ENCODE measurements at places on chromosomes 1 and 21.
A peak's percentile ranks its signal among the peaks of the same experiment; 100 is the strongest.

- DNase-seq = no peak
These were observed 11.8 kb downstream of the DPH5 start for GRCh38 chr1:101013776-101014175.

GRCh38 chr21:45506836-45507522 lies 35.3 kb downstream of the SLC19A1 start:
- no peak for DNase-seq

- peak; percentile 5 for DNase-seq
These were observed 219.5 kb downstream of the TPR start for GRCh38 chr1:186155594-186155993.

- no peak for DNase-seq
These were observed 140.8 kb downstream of the FMN2 start for GRCh38 chr1:240232530-240232929.

DNA sequence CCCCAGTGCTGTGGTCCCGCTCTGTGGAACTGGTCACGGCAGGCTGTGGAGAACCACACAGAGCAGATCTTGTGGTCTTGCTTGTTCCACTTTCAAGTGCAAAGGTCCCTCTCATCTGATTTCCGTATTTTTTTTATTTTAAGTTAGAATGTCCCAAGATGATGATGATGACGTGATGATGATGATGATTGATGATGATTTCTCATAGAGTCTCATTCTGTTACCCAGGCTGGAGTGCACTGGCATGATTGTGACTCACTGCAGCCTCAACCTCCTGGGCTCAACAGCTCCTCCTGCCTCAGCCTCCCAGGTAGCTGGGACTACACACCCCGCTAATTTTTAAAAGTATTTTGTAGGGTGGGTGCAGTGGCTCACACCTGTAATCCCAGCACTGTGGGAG lies 12.2 kb downstream of the EVA1C start:
- no peak for DNase-seq

GRCh38 chr1:114112775-114113174 lies 40.9 kb downstream of the SYT6 start:
- DNase-seq = no peak

GRCh38 chr1:60571811-60572210 lies 498.2 kb upstream of the C1orf87 start:
- DNase-seq = no peak

DNA sequence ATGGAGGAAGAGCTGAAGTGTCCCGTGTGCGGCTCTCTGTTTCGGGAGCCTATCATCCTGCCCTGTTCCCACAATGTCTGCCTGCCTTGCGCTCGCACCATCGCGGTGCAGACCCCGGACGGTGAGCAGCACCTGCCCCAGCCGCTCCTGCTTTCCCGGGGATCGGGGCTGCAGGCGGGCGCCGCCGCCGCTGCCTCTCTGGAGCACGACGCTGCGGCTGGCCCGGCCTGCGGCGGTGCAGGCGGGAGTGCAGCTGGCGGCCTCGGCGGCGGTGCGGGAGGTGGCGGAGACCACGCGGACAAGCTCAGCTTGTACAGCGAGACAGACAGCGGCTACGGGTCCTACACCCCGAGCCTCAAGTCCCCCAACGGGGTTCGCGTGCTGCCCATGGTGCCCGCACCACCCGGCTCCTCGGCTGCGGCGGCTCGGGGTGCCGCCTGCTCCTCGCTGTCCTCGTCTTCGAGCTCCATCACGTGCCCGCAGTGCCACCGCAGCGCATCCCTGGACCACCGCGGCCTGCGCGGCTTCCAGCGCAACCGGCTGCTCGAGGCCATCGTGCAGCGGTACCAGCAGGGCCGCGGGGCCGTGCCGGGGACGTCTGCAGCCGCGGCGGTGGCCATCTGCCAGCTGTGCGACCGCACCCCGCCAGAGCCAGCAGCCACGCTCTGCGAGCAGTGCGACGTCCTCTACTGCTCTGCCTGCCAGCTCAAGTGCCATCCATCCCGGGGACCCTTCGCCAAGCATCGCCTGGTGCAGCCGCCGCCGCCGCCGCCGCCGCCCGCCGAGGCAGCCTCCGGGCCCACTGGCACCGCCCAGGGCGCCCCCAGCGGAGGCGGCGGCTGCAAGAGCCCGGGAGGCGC lies 1.3 kb downstream of the TRIM67 start:
- DNase-seq = peak; percentile 32

DNA sequence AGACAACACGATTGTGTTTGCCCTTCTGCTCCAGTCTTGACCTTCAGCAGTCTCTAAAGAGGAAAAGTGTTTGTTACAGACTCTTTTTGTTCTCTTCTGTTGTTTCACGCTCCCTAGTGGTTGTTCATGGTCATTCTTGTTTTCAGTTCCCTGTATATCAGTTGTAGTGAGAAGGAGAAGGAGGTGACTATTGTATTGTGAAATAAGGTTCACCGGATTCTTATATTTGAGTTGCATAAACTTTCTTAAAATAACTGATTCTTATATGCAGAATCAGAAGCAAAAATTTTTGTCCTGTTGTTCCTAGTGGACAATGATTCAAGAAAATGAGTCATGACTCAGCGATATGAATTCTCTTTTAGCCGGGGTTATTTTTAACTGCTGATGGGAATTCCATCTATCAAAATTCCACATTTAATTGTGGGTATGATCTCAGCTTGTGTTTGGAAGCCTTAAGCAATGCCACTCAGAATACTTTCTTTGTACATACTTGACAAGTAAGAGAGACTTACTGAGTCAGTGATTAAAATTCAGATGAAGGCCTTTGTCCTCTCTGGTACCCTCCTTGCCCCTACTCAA lies 152.2 kb downstream of the CLEC20A start:
- DNase-seq = no peak

DNA sequence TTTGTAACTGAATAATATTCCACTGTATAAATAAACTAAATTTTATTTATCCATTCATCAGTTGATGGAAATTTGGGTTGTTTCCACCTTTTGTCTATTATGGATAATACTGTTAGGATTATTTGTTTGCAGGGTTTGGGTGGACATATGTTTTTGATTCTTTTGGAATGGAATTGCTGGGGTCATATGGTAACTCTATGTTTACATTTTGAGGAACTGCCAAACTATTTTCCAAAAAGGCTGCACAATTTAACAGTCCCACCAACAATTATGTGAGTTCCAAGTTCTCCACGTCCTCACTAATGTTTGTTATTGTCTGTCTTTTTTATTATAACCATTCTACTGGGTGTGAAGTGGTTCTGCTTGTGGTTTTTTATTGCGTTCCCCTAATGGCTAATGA lies 4.3 kb upstream of the SERBP1 start:
- DNase-seq = no peak

- no peak for DNase-seq
These were observed 154.0 kb upstream of the KCNK2 start for GRCh38 chr1:214928574-214928973.

GRCh38 chr21:44869781-44870747 lies 3.4 kb downstream of the PTTG1IP start:
- DNase-seq = no peak

DNA sequence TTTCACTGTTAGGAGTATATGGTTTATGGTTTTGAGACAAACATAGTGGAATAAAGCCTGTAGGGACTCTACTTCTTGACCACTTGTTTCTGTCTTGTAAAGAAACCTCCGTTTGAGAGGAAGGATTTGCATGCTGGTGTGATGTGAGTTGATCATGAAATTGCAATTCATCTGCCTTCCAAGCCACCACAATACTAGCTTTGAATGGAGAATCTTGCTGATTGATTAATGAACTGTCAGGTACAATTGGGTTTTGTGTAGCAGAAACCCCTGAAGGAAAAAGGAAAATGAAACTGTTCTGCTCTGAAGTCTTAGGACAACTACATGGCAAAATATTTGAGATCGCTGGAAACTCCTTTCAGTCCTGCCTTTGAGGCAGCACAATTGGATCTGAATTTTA lies 90.7 kb downstream of the VPS13D start:
- DNase-seq = no peak

- DNase-seq = peak; percentile 30
These were observed 118.1 kb upstream of the PPP2R5A start for GRCh38 chr1:212167098-212167497.

DNA sequence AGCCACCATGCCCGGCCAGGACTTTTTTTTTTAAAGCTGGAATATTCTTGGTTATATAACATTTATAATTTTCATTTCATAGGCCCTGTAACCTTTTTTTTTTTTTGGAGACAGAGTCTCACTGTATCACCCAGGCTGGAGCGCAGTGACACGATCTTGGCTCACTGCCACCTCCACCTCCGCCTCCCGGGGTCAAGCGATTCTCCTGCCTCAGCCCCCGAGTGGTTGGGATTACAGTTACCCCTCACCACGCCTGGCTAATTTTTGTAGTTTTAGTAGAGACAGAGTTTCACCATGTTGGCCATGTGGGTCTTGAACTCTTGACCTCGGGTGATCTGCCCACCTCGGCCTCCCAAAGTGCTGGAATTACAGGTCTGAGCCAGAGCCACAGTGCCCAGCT lies 12.6 kb downstream of the ZYG11B start:
- DNase-seq = no peak

GRCh38 chr1:197076585-197076984 lies 9.5 kb upstream of the F13B start:
- DNase-seq = no peak

- peak; percentile 92 for DNase-seq
These were observed at the start of gene PACC1 for GRCh38 chr1:212414328-212415106. PACC1 (minus strand) TSS chr1:212414886; CDS start chr1:212414757, 129 bp downstream.

- DNase-seq = no peak
These were observed 179.5 kb upstream of the VAMP3 start for GRCh38 chr1:7591565-7591964.

DNA sequence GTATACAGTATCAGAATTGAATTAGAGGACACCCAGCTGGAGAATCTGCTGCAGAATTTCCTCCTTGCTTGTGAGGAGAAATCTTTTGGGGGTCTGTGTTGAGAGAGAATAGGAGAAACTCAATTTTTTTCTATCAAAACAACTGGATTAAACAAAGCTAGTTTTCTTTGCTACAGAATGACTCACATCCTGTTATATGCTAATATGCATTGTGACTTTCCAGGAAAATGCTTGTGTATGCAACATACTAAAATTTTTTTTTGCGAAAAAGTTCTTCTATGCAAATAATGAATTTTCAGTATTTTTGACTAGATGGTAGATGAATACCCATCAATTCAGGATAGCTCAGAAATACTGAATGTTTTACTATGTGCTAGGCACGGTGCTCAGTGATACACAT lies 2.2 kb downstream of the VAMP4 start:
- no peak for DNase-seq

DNA sequence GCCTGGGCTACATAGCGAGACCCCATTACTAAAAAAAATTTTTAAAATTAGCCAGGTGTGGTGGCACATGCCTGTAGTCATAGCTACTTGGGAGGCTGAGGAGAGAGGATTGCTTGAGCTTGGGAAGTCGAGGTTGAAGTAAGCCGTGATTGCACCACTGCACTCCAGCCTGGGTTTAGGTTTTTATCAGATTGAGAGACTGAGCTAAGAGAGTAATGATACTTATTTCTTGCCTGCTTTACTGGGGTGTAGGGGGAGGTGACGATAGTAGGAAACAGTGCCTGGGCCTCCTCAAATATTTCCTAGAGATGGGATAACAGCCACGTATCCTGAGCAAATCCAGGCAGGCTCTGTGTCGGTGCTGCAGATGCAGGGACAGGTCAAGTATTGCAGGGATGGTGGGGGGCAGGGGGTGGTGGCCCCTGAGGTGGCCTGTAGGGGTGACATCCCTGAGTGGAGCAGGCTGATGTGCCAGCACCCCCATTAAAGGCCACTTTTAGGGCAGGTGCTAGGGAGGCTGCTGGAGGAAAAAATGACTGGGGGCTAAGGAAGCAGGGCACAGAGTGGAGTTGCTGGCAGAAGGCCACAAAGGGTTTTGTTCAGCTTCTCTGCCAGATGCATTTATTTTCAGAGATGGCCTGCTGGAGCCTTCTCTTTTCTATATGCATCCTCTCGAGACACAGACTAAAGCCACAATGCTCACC lies 130.5 kb downstream of the RHOU start:
- DNase-seq = no peak

GRCh38 chr21:44058652-44058964 lies 46.5 kb downstream of the TRAPPC10 start:
- DNase-seq = no peak

DNA sequence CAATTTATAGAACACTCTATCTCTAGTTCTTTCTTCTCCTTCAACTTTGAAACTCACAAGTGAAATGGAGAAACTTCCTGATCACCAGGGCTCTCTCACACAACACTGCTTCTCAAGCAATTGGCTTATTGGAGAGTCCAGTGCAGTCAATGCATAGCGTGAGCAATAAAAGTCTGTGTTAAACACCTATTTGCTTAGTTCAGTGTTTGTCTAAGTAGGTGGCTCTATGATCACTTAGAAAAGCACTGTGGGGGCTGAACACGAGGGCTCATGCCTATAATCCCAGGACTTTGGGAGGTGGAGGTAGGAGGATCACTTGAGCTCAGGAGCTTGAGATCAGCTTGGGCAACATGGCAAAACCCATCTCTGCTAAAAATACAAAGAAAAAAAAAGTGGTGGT lies 12.2 kb downstream of the CTSS start:
- DNase-seq = no peak

- DNase-seq = no peak
These were observed 89.9 kb upstream of the TMPRSS2 start for GRCh38 chr21:41597811-41598231.

GRCh38 chr1:19315378-19316198 lies 3.5 kb downstream of the SLC66A1 start:
- no peak for DNase-seq

GRCh38 chr1:95393434-95393833 lies 159.4 kb downstream of the RWDD3 start:
- DNase-seq = no peak

DNA sequence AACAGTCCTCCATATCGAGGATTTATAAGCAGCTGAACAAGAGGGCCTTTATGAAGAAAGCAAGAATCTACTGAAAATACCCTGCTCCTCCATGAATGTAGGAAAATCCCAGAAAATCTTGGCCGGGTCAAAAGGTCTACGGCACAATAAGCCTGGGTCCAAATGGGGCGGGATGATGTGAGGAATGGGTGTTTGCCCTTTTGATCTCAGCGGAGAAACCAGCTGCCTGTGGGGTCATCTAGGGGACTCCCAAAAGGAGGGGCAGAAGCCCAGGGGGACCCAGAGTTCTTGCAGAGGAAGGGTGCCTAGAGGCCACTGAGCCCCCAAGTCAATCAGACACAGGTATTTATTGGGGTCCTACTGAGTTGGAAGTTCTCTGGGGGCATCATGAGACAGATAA lies 11.4 kb upstream of the PIGR start:
- DNase-seq = no peak

GRCh38 chr1:107993920-107994319 lies 28.9 kb upstream of the VAV3 start:
- no peak for DNase-seq

- DNase-seq = no peak
These were observed 977 bp downstream of the TRAF3IP3 start for GRCh38 chr1:209756615-209757445.

GRCh38 chr1:193438771-193439170 lies 252.4 kb upstream of the B3GALT2 start:
- DNase-seq = no peak
